ENCODE measurements at places on chromosomes 5 and 9. TPM values are rescaled to one million over a fixed set of nuclear protein-coding genes. Genes with fewer than 3 reads are reported as not detected.
A peak's percentile ranks its signal among the peaks of the same experiment; 100 is the strongest.

DNA sequence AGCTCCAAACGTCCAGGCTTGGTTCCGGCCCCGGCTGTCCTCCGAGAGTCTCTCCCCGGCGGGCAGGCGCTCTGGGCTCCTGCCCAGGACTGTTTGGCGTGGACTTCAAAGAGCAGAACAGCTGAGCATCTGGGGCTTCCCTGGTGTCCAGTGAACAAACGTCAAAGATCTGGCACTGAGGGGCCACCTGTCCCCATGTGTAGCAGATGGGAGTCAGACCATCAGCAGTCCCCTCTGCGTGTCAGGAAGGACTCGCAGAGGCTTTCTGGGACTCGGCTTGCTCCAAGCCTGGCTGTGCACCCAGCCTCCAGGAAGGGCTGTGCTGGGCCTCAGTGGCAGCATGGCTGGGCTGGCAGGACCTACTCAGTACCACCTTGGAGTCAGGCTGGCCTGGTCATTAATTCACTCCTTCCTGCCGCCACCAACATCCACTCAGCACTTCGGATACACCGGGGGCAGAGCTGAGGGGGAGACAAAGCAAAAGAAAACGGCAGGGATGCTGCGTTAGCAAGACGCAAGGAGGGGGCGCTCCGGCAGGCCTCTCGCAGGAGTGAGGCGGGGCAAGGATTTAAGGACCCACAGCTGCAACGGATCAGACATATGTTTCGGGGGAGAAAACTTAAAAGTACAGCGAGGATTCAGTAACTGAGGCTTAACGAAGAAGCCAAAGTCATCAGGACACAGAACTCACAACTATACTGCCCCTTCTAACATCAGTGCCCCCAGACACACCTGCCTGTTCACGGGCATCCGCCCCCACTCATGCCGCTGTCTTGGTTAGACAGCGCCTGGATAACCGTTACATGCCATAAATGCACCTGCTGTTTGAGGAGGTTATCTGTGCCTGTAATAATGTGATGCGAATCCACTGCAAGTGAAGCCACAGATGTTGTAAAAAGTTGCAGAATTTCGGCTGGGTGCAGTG is 164.5 kb upstream of the PHYKPL start:
- peak; percentile 75 for DNase-seq

Gene TJP2
- 67.0 TPM for total RNA-seq

Gene RPP25L
- 39.4 TPM for total RNA-seq

GRCh38 chr5:172504701-172505402 is 50.5 kb upstream of the SH3PXD2B start:
- DNase-seq: peak; percentile 80

DNA sequence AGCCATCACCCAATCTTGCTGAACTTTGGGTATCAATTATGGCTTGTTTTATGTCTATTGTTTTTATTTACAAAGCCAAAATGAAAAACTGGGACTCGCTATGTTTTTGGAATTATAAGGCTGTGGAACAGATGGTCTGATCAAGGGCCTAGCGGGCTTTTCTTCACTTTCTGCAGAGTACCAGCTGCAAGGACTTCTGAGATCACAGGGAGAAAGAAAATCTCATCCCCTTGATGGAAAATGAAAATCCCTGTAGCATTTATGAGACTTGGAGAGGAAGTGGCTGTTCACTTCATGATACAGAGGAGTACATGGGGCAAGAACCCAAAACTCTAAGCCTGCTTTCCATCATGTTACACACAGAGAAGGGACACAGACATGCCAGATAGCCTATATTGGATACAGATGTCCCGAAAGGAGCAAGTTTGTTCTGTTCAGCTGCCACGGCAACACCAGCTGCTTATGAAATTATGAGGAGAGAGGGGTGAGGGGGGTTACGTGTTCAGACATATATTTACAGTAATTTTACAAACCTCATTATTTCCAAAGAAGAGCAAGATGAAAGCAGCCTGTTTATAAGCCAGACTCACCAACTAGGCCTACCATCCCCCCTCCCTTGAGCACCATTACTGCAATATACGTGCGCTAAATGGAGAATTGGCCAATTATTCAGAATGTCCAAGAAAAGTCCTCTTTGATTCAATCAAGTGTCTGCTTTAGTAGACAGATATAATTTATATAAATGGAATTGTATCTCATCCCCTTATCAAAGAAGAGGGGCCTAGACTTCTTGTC is 220.0 kb downstream of the MARCHF11 start:
- no peak for DNase-seq

Gene C1QTNF3
- total RNA-seq: 2.8 TPM

GRCh38 chr9:106450549-106450948 is 412.4 kb upstream of the ZNF462 start:
- DNase-seq: no peak
